Activated naive CD4-positive, alpha-beta T cell treated with Interleukin-2 at 50 U/mL for 16 hours (primary cell): ENCODE measurements at places on chromosomes 4 and X.

GRCh38 chr4:78565971-78566372 is 14.4 kb downstream of the ANXA3 start:
- DNase-seq, result no peak

GRCh38 chrX:42073448-42073847 is 150.1 kb upstream of the CASK start:
- no peak for DNase-seq

- DNase-seq, result no peak
Measured at GRCh38 chr4:39820186-39820585, 122.2 kb downstream of the UBE2K start.

- no peak for DNase-seq
Measured at GRCh38 chrX:37470711-37471110, 100.8 kb upstream of the LANCL3 start.

GRCh38 chr4:151519728-151520415 is 110.9 kb downstream of the FHIP1A start:
- DNase-seq, result no peak

- DNase-seq, result no peak
Measured at GRCh38 chrX:12245650-12246645, 107.7 kb downstream of the FRMPD4 start.

DNA sequence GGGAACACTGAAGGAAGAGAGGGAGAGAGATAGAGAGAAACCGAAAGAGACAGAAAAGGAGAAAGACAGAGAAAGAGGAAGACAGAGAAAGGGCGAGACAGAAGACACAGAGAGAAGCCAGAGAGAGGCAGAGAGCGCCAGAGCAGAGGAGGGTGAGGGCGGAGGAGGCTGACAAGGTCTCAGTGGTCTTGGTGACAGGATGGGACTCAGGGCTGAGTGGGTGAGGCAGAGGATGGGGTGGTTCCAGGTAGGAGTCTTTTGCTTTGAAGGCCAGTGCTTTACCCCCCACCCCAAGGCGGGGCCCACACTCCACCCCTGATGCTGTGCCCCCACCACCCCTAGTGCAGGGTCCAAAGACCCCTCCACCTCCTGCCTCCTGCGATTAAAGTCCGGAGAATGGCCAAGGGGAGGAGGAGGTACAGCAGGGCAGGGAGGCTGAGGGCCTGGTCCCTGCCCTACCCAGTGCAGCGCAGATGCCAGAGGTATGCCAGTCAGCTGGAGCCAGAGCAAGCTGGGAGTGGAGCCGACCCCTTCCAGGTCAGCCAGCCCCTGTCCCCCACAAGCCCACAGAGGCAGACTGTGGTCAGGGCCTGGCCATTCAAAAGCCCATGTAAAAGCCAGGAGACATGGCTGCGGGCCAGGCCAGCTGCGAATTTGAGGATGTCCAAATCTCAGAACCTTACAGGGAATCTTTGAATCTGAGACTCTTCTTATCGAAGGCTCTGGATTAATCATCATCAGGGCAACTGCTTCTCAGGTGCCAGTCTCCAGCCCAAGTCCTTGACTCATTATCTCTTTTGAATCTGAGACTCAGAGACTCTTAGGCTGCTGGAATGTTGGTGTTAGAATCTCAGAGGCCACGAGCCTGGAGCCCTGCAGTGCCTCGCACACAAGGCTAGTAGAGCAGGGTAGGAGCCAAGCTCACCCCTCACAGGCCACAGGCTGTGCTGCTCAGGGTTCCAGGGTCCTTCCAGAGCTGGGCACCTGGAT is 758 bp downstream of the IQSEC2 start:
- no peak for DNase-seq

GRCh38 chr4:63728480-63729177 is 680.6 kb downstream of the TECRL start:
- DNase-seq, result no peak

DNA sequence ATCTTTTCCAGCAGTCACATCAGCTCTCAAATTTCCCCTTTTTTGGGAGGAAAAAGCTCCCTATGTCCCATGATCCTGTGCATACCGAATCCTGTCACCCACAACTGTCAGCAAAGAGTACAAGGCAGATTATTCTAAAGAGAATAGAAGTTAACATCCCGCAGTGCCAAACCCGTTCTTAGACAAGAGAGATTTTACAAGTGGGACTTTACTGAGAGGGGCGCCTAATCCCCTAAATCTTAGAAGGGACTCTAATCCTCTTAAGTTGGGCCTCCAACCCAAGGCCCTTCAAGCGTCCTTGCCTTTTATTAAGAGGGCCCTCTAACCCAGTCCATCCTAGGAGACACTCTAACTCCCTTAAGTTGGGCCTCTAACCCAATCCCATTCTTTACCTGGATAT is 193.9 kb downstream of the CPXCR1 start:
- DNase-seq, result no peak

GRCh38 chr4:101851672-101852071 is 61.1 kb downstream of the BANK1 start:
- DNase-seq, result no peak

- no peak for DNase-seq
Measured at GRCh38 chr4:95158045-95158444, 390.7 kb downstream of the UNC5C start.

GRCh38 chr4:152464030-152464823 is 71.7 kb downstream of the FBXW7 start:
- no peak for DNase-seq

DNA sequence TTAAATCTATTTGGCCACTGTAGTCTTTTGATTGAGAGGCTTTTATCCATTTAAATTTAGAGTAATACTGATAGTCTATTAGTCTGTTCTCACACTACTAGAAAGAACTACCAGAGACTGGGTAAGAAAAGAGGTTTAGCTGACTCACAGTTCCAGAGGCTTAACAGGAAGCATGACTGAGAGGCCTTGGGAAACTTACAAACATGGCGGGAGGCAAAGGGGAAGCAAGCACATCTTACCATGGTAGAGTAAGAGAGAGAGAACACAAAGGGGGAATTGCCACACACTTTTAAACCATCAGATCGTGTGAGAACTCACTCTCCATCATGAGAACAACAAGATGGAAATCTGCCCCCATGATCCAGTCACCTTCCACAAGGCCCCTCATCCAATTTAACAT is 410.9 kb downstream of the PDGFC start:
- no peak for DNase-seq

DNA sequence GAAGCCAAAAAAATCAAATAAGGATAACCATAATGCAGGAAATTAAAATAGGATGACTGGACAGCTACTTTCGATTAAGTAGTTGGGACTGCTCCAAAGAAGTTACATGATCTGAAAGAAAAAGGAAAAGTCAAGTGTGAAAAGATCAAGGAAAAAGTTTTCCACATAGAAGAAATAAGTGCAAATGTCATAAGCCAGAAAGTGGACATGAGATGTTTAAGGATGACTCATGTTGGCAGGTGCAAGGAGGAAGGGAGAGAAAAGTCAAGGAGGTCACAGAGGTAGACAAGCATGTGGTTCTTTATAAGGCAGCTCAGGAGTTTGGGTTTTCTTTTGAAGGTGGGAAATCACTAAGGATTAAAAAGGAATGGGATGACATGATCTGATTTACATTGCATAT is 89.8 kb upstream of the GPRIN3 start:
- no peak for DNase-seq

GRCh38 chr4:135735512-135735911 is 1533.9 kb upstream of the PABPC4L start:
- DNase-seq, result no peak

DNA sequence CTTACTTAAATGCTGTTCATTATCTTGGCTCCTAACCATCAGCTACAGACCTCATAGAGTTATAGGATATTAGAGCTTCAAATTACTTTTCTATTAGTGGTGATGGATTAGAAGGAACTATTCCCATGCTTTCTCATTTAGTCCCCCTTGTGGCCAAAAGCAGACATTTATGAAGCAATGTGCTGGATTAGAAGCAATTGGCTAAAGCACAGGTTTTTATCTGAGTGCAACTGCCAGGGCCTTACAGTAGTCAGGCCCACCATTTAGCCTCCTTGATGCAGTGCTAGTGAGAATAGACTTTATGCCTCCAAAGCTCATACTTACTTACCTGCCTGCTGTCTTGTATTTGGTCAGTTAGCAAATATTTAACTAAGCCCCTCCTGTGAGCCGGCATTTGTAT is 93.0 kb downstream of the TSPAN7 start:
- no peak for DNase-seq

DNA sequence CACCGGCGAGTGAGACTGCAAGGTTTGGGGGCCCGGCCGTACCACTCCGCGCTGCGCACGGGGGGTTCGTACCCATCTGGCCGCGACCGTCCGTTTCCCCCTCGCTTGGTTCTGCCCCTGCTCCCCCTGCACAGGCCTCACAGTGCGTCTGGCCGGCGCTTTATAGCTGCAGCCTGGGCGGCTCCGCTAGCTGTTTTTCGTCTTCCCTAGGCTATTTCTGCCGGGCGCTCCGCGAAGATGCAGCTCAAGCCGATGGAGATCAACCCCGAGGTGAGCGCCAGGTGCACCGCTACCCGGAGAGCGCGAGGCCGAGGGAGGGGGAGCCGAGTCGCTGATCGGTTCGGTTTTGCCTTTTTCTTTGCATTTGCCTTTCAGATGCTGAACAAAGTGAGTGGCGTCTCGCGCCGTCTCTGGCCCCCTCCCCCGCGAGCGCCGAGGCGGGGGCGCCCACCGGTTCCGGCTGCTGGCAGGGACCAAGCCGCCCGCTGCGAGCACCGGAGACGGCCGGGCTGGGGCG is at the start of gene UCHL1:
UCHL1 (plus strand) TSS at position 189 of the 517 bp plus-strand sequence; CDS start at position 238, 49 bp downstream.
- no peak for DNase-seq

GRCh38 chr4:86472377-86473019 is 112.6 kb upstream of the MAPK10 start:
- DNase-seq, result no peak

- no peak for DNase-seq
Measured at GRCh38 chrX:28491941-28492340, 95.3 kb upstream of the IL1RAPL1 start.

GRCh38 chr4:15327311-15328298 is 100.2 kb upstream of the C1QTNF7 start:
- DNase-seq, result no peak

GRCh38 chr4:90606781-90607180 is 479.6 kb downstream of the CCSER1 start:
- DNase-seq, result no peak

GRCh38 chrX:31213941-31214340 is 142.1 kb upstream of the FTHL17 start:
- DNase-seq, result no peak

- no peak for DNase-seq
Measured at GRCh38 chr4:37590016-37590415, 96.2 kb downstream of the RELL1 start.

- DNase-seq, result no peak
Measured at GRCh38 chr4:53638919-53639318, 47.6 kb upstream of the LNX1 start.

DNA sequence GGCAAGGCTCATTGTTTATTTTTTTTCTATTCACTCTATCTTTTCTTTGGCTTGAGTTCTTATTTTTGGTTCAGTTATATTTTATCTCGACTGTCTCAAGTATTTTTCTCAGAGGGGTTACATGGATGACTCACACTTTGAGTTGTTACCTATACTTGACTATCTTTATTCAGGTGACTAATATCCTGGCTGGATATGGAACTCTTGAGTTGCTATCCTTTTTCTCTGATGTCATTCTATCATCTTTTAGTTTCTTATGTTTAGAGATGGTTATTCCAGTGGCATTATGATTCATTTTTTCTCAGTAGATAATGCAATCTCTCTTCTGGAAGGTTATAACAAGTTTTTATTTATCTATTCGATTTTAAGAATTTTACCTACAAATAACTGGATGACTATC is 117.9 kb downstream of the COX18 start:
- DNase-seq, result no peak

DNA sequence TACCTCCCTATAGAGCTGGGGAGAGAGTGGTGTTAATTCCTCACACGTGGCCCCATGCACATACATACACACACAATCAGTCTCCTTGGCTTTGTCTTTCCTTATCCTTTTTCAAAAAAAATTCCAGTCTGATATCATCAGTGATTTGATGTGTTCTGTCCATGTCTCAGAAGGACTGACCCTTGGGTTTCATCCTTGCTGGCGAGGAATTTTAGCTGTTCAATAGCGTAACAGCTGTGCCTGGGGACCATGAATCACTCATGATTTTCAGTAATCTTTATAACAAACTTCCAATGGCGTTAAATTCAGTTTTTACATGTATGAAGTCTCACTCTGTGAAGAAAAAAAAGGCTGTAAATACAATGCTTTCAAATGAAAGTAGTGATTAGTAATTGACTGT is 204.6 kb downstream of the RBMX2 start:
- DNase-seq, result no peak

DNA sequence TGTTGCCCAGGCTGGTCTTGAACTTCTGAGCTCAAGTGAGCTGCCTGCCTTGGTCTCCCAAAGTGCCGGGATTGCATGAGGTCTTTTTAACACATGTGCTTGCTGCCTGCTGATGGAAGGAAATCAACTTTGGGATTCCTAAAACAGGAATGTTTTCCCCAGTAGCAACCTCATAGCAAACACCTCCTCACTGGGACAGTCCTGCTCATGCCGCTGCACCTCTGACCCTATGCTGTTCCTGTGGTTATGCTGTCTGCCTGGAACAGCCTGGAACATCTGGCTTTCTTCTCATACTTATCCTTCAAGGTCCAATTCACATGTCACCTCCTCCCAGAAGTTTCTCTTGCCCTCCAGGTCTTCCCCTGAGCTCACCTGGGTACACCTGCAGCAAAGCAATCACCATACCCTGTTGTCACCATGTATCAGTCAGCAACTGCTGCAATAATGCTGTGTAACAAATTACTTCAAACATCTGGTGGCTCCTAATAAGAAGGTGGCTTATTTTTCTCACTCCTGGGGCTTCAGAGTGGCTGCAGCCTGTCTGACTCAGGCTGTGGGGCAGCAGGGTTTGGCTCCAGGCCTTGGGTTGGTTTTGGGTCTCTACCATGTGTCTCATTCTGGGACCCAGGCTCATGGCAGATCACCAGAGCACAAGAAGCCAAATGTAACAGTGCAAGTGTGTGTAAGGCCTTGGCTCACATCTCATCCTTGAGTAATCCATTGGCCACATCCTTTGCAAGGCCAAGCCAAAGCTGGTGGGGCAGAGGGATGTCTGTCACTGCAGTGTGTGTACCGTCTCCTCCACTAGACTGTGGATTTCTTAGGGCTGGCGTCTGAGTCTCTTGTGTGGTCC is 59.4 kb upstream of the SORCS2 start:
- DNase-seq, result no peak

GRCh38 chr4:126755506-126755905 is 877.3 kb upstream of the INTU start:
- DNase-seq, result no peak

- DNase-seq, result no peak
Measured at GRCh38 chr4:140812916-140813315, 56.7 kb upstream of the TBC1D9 start.

DNA sequence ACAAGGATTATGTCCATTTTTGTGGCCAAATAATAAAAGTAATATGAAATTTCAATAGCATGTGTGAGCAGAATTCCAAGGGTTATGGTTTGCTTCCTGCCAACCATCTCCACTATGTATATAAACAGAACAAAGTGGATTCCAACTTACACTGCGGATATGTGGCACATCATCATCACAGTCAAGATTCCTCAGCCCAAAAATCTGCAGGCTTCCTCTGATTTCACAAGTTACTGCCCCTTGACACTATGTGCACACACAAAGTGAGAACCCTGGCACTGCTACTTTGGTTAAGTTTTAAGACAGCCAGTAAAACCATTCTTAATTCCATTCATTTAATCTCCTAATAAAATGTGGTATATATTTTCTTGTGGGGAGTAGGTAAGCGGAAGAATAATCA is 76.4 kb downstream of the LEF1 start:
- DNase-seq, result no peak

GRCh38 chr4:54596201-54596600 is 61.6 kb upstream of the KIT start:
- DNase-seq, result no peak

GRCh38 chr4:119615068-119615719 is 13.4 kb downstream of the PDE5A start:
- DNase-seq, result no peak

GRCh38 chr4:107689912-107690587 is 30.0 kb downstream of the PAPSS1 start:
- DNase-seq, result no peak
